Stimulated activated CD8-positive, alpha-beta memory T cell treated with anti-CD3 and anti-CD28 coated beads, Interleukin-4, amount 100 ng/mL, for 24 hours (primary cell): ENCODE measurements at places on chromosomes 11 and 22.

GRCh38 chr11:64750361-64751054 is 6.6 kb upstream of the RASGRP2 start:
- no peak for DNase-seq

GRCh38 chr11:11075515-11076171 is 217.8 kb upstream of the ZBED5 start:
- DNase-seq = no peak

DNA sequence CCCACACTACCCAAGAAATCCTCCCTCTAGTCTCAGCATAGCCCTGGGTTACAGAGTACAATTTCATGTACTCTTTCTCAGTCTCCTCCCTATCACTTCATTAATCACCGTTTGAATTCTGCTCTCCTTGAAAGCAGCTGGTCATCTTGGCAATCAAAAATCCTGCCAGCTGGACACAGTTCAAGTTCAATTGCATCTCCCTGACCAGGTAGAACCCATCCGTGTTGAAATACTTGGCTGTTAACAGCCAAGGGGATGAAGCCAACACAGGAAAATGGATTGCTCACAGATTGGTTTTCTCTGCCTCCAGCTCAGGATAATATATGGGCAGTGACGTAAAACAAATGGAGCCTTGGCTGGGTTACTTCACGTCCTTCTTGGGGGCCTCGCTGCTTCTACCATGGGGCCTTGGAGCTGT is 55.1 kb upstream of the GRK3 start:
- DNase-seq = no peak

- DNase-seq = no peak
Measured at GRCh38 chr11:123585206-123585605, 69.2 kb downstream of the SCN3B start.
